ENCODE measurements at places on chromosomes 7 and 10. TPM values are rescaled to one million over a fixed set of nuclear protein-coding genes. Genes with fewer than 3 reads are reported as not detected.

- peak overlapping the region; percentile 73 for H3K27ac ChIP-seq
- no peaks in the 10 kb centered on the region for H3K36me3 ChIP-seq
- peaks cover 8% of the 10 kb centered on the region for H3K4me1 ChIP-seq
- no peaks in the 10 kb centered on the region for H3K27me3 ChIP-seq
These were observed 29.7 kb upstream of the GTF2I start for GRCh38 chr7:74627661-74628411.

GRCh38 chr10:47299611-47300428 lies at the start of gene GDF10:
GDF10 (plus strand) TSS chr10:47300197; CDS start chr10:47300652, 455 bp downstream.
- H3K4me3 ChIP-seq, result peak within 1 kb of the TSS; percentile 65
- DNase-seq, result no peak
- peaks cover 2% of the 10 kb centered on the region for H3K4me1 ChIP-seq
- H3K27ac ChIP-seq, result no peak within 1 kb of the TSS
- H3K27me3 ChIP-seq, result peaks cover 91% of the 10 kb centered on the region

PNLIPRP3 gene
- not detected for total RNA-seq

GRCh38 chr7:99617192-99617781 lies 541 bp downstream of the ZSCAN25 start:
- peak overlapping the region; percentile 92 for H3K4me3 ChIP-seq
- H3K36me3 ChIP-seq, result peaks cover 12% of the 10 kb centered on the region
- peaks cover 16% of the 10 kb centered on the region for H3K4me1 ChIP-seq
- no peaks in the 10 kb centered on the region for H3K27me3 ChIP-seq
- H3K27ac ChIP-seq, result peak overlapping the region; percentile 98
- no peak for DNase-seq

- H3K4me1 ChIP-seq, result no peaks in the 10 kb centered on the region
- no peak overlapping the region for H3K27ac ChIP-seq
- no peaks in the 10 kb centered on the region for H3K36me3 ChIP-seq
- H3K27me3 ChIP-seq, result peaks cover 5% of the 10 kb centered on the region
These were observed 17.2 kb downstream of the SFR1 start for GRCh38 chr10:104139221-104139620.

All from progenitor cell of endocrine pancreas (in vitro differentiated cells).